KBM-7 (cell line): ENCODE measurements at places on chromosomes 5 and 9.

DNA sequence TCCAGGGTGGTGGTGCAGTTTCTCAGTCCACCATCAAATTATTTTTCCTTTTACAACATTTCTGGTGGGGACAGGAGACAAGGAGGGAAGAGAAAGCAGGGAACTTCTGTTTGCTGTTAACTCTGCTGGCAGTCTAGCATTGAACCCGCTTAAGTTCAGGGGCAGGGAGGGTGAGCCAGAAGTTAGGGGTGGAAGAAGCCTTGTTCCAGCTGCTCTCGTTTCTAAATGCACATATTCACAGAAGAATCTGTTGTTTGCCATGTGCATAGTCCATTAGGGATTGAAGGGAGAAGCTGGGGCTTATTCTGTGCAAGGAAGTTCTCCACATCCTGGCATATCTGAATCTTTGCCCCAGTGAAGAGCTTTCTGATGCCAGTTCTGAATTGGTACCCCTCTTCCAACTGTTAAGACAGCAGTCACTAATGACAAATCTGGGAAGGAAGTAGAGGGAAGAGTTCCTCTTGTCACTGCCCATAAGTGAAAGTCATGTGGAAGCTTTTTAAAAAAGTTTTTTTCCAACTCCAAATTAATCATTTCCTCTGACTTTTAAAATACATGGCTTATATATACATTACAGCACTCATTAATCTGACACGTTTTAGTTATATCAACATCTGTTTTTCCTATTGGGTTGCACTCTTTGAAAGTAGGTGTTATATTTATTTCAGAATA is 32.6 kb upstream of the ACOT12 start:
- peak; percentile 7 for DNase-seq

GRCh38 chr5:101346906-101347305 is 443.8 kb upstream of the ST8SIA4 start:
- DNase-seq = no peak

DNA sequence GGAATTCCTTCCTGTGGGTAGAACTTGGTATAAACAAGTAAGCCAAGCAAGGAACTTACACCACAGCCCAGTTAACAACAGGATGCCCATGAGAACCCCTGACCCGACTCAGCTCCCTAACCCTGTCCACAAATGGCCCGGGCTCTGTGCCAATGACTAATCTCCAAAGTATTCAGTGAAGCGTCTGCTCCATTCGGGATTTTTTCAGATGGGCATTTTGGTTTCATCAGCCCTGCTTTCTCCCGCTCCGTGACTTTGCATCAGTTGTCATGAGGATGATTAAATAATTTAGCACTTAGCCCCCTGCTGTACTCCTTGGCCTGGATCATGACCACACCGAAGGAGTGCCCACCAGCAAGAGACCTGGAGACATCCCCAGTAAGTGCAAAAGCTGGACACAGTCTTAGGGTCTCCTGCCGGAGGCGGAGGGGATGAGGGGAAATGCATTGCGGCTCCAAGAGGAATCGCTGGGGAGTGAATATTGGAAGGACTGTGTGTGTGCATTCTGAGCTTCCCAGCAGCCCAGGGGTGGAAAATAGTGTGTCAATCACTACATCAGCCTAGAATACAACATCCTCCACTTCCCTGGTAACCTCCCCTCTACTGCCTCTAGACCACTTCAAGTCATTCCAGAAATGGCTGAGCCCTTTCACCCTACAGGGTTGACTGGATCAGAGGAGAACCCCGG is 41.4 kb upstream of the DNAH5 start:
- DNase-seq = no peak

- DNase-seq = no peak
Measured at GRCh38 chr5:122180863-122181548, 51.7 kb downstream of the ZNF474 start.
